ENCODE measurements at places on chromosomes 13 and 19.

GRCh38 chr13:41302743-41303142 lies 8.3 kb upstream of the NAA16 start:
- no peak for DNase-seq

GRCh38 chr19:10855879-10856522 lies 7.8 kb downstream of the C19orf38 start:
- DNase-seq = no peak

DNA sequence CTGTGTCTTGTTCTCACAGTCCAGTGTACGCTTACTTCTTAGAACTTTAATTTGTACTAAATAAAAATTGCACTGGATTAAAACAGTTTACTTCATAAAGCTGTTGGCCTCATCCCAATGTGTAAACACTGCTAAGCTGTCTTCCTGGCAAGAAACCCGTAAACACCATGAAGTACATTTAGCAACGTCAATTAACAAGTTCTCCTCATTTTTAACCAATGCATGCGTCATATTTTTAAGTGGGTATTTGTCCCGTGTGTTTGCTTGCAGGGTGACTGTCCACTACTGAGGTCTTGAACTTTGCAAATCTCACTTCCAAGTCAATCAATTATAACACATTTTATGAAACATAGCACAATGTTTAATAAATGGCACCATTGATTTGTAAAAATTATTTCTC lies 28.2 kb downstream of the LAIR2 start:
- DNase-seq = no peak

DNA sequence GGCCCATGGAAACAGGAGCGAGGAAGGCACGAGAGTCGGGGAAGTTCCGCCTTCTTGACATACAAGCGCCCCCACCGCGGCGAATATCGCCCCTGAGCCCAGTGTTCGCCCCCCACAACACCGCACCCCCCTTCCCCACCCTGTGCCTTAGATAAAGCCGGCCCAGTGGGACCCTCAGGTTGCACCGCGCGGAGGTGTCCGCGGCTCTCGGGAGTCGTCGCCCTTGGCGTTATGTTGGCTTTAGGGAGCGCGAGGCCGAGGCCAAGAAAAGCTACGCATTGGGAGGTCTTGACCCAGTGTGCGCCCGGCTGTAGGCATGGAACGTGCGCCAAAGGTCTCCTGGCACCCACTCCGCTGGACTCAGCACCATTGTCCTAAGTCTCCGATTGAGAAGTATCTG lies 603 bp upstream of the ZNF132 start:
- DNase-seq = no peak

DNA sequence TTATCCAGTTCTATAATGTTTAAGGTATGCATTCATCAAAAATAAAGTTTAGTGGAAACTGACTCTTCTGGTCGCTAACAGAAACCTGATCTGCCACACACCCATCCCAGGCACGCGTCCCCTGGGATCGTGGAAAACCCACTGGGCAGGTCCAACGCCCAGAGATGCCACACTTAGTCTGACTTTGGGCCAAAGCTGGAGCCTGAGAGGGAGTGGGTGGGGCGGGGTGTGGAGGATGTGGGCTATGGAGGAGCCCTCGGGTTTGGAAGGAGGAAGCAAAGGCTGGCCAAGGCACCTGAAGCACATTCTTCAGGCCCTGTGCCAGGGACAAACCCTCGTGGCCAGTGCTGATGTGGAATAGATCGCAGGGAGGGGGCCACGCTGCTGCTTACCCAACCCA lies 2.5 kb downstream of the IGFL1 start:
- no peak for DNase-seq

DNA sequence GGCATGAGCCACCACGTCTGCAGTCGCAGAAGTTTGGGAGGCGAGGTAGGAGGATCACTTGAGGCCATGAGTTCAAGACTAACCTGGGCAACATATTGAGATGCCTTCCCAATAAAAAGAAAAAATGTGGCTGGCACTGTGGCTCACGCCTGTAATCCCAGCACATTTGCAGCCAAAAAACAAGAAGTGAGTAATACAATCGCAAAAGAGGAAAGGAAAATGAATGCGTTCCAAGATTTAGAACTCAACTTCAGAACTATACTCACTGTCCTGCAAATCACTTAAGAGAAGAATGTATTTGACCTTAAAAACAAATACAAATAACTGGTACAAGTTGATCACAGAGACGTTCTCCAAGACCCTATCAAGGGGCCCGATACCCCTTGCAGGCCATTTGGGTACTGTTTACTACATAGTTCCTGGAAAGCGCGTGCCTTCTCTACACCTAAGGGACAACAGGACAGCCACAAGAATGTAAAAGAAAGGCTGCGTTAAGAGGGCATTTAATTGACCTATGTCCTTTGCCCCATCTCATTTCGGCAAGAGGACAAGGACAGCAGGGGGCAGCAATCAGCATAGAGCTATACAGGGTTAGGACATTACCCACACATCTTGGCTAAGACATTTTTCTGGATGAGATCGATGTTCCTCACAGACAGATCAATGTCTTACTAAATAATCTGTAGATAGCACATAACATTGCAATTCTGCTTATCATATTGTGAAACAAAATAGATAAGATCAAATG lies 41.3 kb downstream of the FLT3 start:
- DNase-seq = no peak

DNA sequence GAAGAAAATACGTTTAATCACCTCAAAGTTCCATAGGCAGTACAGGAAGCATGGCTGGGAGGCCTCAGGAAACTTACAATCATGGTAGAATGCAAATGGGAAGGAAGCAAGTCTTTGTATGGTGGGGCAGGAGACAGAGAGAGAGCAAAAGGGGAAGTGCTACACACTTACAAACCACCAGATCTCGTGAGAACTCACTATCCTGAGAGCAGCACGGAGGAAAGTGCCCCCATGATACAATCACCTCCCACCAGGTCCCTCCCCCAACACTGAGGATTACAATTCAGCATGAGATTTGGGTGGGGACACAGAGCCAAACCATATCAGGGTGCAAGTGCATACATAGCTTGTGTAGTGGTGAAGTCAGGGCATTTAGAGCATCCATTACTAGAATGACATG lies 92.3 kb upstream of the ANKRD10 start:
- DNase-seq = no peak

- no peak for DNase-seq
Observed at GRCh38 chr19:29475469-29475868, 50.3 kb upstream of the VSTM2B start.

GRCh38 chr13:42984691-42985090 lies 7.3 kb downstream of the EPSTI1 start:
- no peak for DNase-seq

DNA sequence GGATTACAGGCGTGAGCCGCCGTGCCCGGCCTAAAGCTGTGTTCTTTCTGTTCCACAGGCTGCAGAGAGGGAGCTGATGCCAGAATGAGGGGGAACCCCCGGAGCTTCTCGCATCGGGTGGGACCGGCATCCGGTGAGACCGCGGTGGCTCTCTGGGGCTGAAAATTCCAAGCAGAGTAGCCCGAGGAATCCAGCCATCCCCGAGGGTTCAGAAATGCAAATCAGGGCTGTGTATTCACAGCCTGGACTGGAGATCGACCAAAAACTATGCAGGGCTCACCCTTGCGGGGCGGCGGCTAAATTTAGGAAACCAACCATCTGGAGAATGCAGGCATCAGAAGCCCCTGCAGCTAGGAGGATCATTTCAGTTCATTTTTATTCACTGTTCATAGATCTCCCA lies 99.2 kb downstream of the GNG7 start:
- DNase-seq = no peak

DNA sequence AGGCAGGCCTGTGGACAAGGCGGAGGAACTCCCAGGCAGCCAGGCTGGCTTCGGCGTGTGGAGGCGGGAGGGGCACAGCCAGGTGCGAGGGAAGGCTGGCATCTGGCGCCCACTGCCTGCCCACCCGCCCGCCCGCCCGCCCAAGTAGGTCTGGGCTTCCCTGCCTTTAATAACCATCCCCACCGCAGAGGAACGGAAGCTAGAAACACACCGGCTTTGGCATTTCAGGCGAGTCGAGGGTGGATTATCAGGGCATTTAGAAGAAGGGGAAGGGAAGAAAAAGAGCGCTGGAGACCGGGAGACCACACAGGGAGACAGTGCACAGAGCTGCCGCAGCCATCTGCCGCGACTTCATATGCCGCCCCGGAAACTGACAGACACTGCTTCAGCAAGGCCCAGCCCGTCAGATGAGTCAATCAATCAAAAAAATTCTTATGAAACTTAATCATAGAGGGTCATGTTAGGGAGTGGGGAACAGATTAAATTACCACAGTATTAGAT lies 199.7 kb downstream of the TSHZ3 start:
- DNase-seq = no peak

GRCh38 chr13:50574731-50575130 lies 268.8 kb downstream of the DLEU7 start:
- no peak for DNase-seq

DNA sequence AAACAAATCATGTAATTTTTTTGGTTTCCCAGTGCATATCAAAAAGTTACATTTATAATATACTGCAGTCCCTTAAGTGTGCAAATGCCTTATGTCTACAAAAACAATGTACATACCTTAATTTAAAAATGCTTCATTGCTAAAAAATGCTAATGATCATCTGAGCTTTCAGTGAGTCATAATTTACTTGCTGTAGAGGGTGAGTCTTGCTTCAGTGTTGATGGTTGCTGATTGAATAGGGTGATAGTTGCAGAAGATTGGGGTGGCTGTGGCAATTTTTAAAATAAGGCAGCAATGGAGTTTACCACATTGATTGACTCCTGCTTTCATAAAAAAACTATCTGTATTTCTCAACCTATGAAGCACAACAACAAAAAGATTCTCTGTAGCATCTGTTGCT lies 613.9 kb downstream of the TBC1D4 start:
- DNase-seq = no peak

DNA sequence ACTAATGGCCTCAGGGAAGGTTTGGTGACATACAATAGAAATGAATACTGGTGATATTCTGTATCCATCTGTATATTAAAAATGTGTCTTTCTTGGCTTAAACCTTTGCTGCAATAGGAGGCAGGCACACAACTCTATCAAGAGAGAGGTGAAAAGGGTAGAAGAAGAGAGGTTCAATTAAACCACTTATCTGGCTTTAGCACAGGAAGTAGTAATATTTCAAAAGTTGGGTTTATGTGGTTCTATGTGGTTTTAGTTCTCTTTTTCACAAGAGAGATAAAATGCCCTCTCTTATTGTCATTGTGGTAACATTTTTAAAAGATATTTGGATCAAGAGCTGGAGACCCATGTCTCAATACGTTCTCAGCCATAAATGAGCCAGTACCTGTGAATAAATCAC lies 146.2 kb upstream of the FNDC3A start:
- no peak for DNase-seq

DNA sequence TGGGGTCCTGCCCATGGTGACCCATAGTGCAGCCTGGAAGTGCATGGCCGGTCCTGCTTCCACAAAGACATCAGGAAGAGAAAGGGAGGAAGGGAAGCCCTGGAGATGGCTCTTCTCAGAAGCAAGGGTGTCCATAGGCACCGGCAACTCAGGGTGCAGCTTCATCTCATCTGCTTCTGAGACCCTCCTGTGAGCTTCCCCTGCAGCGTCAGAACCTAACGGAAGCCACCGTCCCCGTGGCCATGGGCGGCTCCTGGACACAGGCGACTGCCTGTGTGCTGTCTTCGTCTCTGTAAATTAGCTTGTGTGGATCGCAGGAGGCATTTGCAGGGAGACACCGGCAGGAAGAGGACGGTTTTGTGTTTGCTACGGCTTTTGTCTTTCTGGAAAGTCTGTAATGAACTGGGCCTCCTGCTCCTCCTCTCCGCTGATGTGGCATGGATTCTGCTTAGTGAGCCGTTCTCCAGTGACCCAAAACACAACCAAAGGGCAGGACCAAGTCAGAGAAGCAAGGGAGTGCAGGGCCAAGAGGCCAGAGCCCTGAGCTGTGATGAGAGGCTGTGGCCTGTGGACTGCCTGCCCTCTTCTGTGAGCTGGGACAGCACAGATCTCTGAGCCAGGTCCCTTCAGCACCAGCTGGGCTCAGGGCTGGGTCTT lies 2.5 kb downstream of the ATP4B start:
- DNase-seq = no peak

- no peak for DNase-seq
Observed at GRCh38 chr19:1901940-1902404, 3.2 kb upstream of the ADAT3 start.

DNA sequence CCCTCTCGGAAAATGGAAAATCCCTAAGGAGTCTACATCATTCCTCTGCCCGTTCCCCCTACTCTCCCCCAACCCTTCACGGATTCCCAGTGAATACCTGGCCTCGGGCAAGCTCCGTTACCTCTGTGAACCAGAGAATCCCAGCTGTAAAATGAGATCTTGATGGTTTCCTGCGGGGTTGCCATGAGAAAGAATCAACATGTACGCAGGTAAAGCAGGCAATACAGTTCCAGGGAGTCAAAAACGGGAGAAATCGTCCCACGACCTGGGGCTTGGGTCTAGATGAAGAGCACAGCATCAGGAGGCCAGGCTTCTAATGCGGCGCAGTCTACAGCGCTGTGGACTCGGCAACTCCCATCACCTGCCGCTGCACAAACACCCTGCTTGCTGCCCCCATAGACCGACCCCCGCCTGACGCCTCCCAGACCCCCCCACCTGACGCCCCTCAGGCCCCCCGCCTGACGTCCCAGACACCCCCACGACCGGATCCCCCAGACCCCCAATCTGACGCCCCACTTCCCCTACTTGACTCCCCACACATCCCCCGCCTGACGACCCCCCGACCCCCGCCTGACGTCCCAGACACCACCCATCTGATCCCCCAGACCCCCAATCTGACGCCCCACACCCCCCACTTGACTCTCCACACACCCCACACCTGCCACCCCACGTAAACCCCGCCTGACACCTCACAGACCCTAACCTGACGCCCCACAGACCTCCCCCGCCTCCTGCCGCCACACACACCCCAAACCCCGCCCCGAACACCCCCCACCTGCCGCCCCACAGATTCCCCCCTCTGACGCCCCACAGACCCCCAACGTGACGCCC lies 680 bp downstream of the LIG4 start:
- DNase-seq = no peak

DNA sequence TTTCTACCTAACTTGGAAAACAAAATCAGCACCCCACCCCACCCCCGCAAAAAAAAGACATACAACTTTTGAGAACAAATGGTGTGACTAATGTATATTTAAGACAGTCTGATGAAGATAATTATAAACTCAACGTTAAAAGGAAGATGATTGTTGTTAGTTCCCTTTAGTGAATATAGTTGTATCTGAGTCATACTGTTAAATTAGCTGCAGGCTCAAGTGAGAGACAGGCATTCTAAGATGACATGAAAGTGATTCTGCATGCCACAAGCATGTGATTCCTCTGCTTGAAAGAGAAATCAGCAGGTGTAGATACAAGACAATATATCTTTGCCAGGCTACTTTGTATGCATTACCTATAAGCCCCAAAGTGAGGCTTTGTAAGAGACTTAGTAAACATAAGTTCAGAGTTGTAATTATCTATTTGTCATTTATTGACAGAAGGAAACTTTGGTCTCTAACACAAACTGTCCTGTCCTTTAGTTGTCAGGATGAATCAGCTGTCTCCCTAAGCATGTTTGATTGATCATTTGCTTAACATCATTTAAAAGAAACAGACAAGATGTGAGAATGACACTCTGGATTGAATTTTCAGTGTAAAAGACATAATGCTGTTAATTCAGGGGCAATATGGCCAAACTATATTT lies 319.4 kb upstream of the HTR2A start:
- DNase-seq = no peak

DNA sequence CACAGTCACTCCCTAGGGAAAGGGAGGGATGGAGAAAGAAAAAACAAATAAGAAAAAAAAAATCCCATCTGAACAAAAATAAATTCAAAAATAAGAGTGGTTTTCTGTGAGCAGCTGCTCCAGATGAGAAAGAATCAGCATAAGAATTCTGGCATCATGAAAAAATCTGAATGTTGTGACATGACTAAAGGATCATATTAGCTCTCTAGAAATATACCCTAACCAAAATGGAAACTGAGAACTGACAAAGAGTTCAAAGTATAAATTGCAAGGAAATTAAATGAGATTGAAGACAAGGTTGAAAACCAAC lies 579.0 kb downstream of the UQCRFS1 start:
- no peak for DNase-seq
